ENCODE measurements at places on chromosomes 4 and X.
A peak's percentile ranks its signal among the peaks of the same experiment; 100 is the strongest.

- no peak for DNase-seq
Observed at GRCh38 chr4:41297832-41298231, 41.1 kb downstream of the UCHL1 start.

DNA sequence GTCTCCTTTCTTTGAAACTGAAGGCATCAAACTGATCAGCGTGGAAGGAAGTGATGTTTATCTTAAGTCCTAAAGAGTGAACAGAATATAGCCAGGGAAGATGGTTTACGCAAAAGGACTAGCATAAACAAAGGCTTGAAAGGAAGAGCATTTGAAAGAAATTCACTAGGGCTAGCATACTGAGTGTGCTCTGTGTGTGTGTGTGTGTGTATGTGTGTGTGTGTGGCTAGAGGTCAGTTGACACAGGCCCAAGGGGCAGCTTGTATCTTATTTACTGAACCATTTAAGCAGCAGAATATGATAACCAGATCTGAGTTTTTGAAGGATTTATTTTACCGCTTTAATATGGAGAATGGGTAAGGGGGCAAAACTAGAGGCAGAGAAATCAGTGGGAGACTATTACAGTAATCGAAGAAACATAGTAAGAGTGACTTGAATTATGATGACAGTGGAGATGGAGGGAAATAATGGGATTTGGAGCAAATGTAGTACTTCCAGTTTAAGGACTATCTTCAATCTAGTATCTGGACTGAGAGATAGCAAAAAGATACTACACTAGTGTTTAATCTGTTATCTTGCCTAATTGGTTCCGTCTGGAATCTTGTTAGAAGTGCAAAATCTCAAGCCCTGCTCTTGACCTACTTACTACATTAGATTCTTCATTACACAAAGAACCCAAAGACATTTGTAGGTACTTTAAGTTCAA is 36.9 kb downstream of the CEP44 start:
- no peak for DNase-seq

- no peak for DNase-seq
Observed at GRCh38 chrX:136170139-136170800, 22.9 kb downstream of the FHL1 start.

- DNase-seq = no peak
Observed at GRCh38 chr4:168070903-168071302, 21.4 kb upstream of the ANXA10 start.

- DNase-seq = peak; percentile 61
Observed at GRCh38 chr4:47837094-47837907, 566 bp downstream of the CORIN start.

Data from renal cortex interstitium (tissue), 15 donors.